ENCODE measurements at places on chromosomes 5 and 9. TPM values are rescaled to one million over a fixed set of nuclear protein-coding genes. Genes with fewer than 3 reads are reported as not detected.
A peak's percentile ranks its signal among the peaks of the same experiment; 100 is the strongest.

GRCh38 chr5:171750311-171750788 is 35.3 kb upstream of the SMIM23 start:
- no peak for DNase-seq

DNA sequence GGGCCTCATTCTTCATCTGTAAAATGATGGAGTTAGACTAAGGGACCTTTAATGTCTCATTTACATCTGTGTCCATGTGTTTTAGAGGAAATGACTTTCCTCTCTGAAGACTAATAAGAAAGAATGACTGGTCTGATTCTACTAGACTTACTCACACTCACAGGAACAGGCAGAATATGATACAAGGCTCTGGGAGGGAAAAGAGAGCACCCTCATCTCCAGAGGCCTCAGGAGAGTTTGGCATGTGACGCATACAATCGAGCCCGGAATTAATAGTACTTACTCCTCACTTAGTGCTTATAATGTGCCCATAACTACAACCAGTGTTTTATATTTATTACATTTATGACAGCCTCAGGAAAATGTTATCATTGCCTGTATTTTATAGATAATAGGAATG is 608.7 kb downstream of the KCTD16 start:
- no peak for DNase-seq

- no peak for DNase-seq
These were observed 112.2 kb upstream of the LHFPL2 start for GRCh38 chr5:78760770-78761169.

IFNA4 gene
- total RNA-seq = not detected

- peak; percentile 86 for DNase-seq
These were observed 38.0 kb upstream of the OSMR start for GRCh38 chr5:38807570-38808483.

LEAP2 gene
- total RNA-seq = 0.79 TPM

ANKRD33B gene
- total RNA-seq = 7.4 TPM

SLC6A19 gene
- total RNA-seq = not detected

DNA sequence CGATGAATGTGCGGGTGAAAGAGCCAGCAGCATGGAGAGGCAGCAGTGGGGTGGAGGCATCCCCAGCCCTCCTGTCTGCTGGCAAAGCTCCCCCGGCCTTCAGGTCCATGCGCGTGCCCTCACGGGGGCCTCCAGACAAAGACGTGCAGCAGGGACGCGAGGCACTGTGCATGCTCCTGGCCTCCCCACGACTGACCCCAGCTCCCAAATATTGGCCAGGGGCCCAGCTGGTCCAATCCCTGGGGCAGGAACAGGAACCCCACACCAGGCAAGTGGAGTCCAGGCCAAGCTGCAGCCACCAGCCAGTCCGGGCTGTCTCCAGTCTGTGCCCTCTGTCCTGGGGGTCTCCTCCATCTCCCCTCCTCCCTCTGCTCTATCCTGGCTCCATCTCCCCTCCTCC is 33.5 kb upstream of the LRRC14B start:
- no peak for DNase-seq

DNA sequence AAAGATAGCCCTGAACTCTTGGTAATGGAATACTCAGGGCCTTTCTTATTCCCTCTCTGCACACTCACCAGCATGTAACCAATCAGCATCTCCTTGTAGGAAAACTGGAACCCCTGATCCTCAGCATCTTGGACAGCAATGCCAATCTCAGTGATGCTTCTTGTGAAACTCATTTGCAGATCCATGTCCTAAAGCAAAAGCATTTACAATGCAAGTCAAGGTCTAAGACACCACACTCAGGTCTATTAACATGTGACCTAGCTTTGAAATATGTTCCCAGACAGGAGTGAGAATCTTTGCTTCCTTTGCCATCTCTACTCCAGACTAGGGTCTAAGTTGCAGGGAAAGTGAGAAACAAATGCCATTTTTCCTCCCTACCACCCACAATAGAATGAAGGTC is 38.2 kb downstream of the MROH2B start:
- DNase-seq = no peak

DNA sequence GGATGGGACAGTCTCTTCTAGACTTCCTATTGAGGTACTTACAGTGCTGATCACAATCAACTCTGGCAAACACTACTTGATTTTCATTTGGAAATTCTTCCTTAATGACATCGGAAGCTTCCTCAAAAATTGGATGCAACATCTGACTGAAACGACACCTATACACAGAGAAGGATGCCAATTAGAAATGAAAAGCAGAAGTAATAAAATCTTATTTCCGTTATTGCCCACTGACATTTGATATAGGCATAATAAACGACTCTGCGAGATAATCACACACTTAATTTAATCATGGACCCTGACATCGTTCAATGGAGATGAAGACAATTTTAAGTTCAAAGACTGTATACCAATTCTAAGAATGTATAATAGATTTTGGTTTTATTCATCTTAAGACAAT is 46.4 kb downstream of the ERP44 start:
- DNase-seq = no peak

GRCh38 chr5:163478126-163478981 is 17.9 kb downstream of the HMMR start:
- no peak for DNase-seq

IFNA10 gene
- not detected for total RNA-seq

ANKRD31 gene
- total RNA-seq = 0.30 TPM

GRCh38 chr9:111458139-111459009 is 25.8 kb downstream of the ECPAS start:
- no peak for DNase-seq

PLAC8L1 gene
- total RNA-seq = not detected

TMOD1 gene
- total RNA-seq = 9.3 TPM

GRCh38 chr5:118862596-118862995 is 125.8 kb downstream of the DTWD2 start:
- DNase-seq = no peak

- DNase-seq = no peak
These were observed 9.2 kb downstream of the CNTFR start for GRCh38 chr9:34580358-34580757.

DNA sequence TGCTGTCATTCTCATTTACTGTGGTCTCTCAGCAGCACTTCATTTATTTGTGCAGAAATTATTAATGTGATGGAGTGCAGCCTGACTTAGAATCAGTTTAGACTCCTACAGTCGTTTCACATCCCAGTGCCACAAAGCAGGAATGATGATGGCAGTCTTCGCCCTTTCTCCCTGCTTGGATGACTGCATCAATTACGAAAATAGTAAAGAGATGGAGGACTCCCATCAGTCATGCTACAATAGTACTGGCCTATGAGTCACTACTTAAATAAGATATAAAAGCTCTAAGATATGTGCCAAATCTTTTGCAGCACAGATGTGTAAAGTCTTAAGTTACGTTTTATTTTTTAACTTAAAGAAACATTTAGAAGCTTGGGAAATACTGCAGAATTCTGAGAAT is 263.9 kb downstream of the CHSY3 start:
- peak; percentile 43 for DNase-seq

- DNase-seq = no peak
These were observed 6.1 kb downstream of the ORM2 start for GRCh38 chr9:114335745-114336144.

Measured in skin of body (tissue), 3 donors.